Kidney capillary endothelial cell (primary cell): ENCODE measurements at places on chromosomes 6 and 20.

GRCh38 chr20:24519476-24519875 is 50.0 kb downstream of the SYNDIG1 start:
- no peak for DNase-seq

GRCh38 chr6:19638931-19639330 is 198.2 kb upstream of the ID4 start:
- no peak for DNase-seq

DNA sequence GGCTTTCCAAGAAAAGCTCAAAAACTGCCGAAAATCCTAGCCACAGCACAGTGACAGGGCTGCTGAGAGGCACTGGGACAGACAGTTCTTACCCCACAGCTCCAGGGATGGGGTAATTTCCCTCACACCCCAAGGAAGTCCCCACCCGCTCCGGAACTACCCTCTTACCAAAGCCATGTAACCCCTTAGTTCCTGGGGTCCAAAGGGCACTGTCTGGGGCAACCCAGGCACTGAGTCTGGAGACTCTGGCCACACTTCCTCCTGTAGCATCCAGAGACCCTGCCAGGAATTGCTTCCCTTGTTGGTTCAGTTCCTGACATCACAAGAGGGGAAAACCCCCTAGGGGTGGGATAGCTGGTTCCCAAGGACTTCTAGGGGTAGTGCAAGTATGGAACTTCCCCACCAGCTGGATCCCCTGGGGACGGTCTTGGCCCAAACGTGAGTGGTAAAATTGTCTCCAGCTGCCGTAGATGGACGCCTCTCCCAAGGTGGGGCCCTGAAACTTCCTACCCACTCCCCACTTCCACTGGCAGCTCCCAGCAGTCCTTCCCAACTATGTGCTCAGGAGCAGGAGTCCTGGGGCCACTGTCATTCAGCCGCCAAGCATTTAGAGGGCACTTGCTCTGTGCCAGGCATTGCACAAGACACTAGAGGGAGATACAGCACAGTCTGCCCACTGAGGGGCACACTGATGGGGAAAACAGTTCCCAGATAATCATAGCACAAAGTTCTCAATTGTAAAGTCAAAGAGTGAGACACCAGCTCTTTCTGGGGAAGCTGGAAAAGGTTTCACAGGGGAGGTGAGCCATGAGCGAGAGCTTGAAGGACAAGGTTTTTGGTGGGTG is 17.2 kb upstream of the HCK start:
- no peak for DNase-seq

- DNase-seq: no peak
Observed at GRCh38 chr6:15516923-15517560, 145.8 kb downstream of the DTNBP1 start.

DNA sequence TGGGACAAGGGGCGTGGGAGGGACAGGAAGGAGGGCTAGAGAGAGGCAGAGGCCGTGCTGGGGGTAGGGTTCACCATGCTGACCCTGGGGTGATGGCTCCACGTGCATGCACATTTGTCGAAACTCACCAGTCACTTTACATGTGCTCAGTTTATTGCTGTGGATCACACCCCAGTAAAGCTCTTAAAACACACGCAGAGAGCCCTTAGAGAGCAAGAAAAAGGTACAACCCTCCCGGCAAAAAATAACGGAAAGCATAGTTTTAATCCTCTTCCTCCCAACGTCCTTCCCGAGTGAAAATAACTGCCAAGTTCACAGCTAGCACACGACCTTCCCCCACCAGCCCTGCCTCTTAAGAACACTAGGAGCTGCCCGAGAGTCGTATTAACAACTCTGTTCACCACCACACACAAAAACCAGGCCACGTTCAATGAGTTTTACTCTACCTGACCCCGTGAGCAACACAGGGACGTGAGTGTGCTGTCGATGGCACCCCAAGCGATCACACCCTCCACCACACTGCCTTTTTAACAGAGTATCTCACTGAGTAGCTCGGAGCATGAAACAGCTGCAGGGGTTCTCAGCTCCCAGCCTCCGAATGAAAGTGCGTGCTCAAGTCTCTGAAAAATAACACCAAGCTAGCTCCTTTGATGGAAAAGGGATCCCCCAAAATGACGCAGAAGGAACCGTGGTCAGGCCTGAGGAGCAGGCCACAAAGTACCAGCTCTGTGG is 39.7 kb downstream of the TAF4 start:
- DNase-seq: peak; percentile 55

DNA sequence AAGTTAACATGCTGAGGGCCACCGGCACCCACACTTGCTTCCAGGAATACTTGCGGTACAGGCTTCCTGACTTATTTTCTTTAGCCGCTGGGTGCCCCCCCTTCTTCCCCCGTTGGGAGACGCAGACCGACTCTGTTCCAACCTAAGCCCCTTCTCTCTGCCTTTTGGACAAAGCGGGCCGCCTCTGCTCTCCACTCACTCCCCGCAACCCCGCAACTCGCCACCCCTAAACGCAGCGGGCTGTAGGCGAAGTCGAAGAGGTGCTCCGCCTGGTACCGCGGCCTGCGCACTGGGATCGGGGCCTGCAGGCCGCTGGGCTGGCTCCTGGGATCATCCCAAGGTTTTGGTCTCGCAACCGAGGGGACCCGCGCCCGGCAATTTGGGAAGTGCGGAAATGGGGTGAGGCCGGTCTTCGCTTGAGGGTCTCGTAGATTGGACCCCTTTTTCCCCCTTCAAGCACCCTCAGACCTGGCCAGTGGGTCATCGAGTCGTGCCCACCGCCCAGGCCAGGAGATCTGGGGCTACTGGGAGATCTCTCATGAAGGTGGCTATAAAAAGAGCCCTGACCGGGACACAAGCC is 4.7 kb upstream of the FOXF2 start:
- DNase-seq: no peak

DNA sequence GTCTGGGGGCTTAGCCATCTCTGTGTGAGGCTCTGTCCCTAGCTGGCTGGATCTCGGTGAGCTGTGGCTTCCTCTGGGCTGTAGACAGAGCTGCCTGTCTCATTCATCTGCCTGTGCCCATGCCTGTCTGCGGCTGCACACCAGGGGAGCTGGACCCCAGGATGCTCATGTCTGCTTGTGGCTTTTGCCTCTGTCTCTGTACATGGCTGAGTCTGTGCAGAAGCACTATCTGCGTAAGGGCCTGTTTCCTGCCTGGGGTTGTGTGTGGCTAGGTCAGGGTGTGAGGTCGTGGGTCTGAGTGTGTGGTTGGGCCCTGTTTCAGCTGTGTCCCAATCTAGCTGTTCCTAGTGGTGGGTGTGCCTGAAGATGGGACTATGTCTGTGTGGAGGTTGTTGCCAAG is 68.2 kb downstream of the CDH22 start:
- no peak for DNase-seq

DNA sequence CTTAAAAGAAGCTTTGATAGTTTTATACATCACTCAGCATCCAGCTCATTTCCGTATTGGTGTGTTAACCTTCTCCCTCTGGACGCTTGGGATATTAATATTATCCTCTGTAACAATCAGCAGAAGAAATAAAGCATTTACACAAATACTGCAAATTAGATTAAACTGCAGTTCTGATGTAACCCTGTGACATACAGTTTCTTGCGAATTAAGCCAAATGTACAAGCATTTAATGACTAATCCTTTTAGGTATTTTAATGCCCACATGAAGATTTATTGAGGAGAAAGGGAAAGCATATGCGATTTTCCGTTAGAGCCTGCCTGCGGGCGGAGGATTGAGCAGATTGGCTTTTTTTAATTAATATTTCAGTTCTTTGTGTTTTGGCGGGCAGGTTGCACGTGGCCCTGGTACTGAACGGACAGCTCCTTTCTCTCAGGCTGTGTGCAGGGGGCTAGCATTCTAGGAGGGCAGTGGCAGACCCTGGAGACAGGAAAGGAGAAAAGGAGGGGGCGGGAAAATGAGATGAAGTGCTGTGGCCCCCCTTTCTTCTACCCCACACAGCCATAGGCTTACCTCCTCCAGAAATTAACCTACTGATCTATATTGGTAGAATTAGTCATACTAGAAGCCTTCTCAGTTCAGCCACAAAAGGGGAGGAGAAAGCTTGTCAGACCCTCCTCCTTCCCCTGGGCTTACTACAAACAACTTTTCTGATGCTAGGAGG is 14.1 kb upstream of the TFAP2D start:
- no peak for DNase-seq

- no peak for DNase-seq
Observed at GRCh38 chr20:20864351-20865096, 152.1 kb upstream of the RALGAPA2 start.

- DNase-seq: peak; percentile 74
Observed at GRCh38 chr6:128491610-128492206, 28.7 kb downstream of the PTPRK start.

GRCh38 chr6:42935322-42935721 is 6.0 kb downstream of the CNPY3 start:
- no peak for DNase-seq

- DNase-seq: peak; percentile 31
Observed at GRCh38 chr6:7311917-7312615, 933 bp downstream of the SSR1 start.

DNA sequence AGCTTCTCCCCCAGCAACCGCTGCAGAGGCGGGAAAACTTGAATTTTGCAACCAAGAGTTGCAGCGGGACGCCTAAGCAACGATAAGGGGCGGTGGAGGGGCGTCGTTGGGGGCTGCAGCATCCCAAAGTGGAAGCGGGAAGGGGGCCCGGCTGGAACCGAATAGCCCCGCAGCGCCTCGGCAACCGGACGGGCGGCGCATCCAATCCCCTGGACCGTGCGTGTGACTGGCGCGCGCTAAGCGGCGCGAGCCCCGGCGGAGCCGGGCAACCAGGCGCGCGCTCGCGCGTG is 670 bp upstream of the PARD6B start:
- no peak for DNase-seq

DNA sequence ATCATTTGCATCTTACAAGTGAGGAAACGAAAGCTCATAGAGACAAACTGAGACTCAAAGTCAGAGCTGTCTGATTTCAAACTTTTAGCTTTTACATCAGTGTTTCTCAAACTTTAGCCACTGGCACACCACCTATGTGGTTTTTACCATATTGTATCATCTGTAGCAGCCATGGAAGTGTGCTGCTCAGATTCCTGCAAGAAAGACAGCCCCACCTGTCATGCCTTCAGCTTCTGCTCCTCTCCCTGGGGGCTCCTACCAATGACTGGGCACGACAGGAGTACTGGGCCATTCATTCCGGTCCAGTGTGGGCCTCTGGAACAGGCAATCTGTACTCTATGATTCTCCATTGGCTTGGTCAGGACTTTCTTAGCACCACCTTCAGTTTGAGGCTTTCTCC is 87.0 kb downstream of the BCAS1 start:
- DNase-seq: no peak

DNA sequence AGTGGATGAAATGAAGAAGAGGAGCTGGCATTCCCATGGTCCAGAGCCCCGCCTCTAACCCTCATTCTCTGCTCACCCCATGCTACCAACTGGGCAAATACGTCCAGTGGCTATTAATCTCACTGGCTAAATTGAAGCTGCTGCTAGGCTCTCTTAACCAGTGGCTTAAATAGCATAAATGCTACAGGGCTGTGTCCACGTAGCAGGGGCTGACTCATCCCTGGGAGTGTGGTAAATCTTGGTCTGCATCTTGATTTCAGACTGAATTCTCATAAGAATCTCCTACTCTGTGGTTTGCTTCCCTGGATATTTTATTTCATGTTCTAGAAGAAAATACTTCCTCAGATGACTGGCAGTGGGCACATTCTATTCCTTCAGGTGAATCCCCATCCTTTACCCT is 193.1 kb upstream of the ARG1 start:
- no peak for DNase-seq

DNA sequence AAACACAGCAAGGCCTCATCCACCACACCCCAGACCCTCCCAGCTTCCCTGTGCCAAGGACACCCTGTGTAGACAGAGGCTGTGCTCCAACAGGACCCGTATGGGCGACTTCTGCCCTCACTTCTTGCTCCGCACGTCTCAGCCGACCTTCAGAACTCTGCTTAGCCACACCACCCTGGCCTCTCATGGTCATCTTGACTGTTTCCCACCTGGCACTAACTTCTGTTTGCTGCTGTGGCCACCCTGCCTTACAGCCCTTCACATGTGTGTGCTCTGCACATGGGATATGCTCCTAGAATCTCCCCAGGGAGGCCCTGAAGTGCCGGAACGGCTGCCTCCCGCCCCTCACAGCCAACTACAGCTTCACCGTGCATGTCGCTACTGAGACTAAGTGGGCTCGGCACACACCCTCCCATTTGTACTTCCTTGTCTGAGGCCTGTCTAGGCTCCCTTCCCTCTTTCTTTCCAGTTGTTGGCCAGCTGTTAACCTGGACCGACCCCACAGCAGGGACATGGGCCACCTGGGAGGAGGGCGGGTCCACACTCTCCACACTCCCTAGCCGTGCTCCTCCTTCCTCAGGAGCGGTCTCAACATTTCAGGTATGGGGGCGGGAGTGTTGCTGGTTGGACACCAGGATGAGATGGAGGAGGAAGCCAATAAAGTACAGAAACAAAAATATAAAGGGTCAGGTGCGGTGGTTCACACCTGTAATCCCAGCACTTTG is 69.6 kb downstream of the PYGB start:
- DNase-seq: no peak

DNA sequence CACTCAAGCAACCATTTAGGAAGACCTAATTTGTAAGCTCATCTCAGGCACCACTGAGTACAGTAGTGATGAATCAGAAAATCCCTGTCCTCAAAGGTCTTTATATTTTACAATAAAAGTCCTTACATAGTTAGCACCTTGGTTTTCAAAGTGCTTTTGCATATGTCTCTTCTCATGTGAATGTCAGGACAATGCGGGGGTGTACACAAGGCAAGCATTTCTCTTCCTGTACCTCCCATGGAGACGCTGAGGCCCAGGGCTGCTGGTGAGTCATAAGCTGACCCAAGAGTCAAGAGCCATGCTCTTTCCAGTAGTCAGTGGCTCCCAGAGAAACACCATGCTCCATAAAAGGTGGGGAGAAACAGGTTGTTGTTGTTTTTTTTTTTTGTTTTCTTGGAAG is 174.0 kb downstream of the GJA10 start:
- DNase-seq: peak; percentile 88

GRCh38 chr6:41463062-41463930 is 82.9 kb upstream of the FOXP4 start:
- DNase-seq: peak; percentile 56

GRCh38 chr6:107822176-107823046 is 1.7 kb downstream of the SCML4 start:
- no peak for DNase-seq

DNA sequence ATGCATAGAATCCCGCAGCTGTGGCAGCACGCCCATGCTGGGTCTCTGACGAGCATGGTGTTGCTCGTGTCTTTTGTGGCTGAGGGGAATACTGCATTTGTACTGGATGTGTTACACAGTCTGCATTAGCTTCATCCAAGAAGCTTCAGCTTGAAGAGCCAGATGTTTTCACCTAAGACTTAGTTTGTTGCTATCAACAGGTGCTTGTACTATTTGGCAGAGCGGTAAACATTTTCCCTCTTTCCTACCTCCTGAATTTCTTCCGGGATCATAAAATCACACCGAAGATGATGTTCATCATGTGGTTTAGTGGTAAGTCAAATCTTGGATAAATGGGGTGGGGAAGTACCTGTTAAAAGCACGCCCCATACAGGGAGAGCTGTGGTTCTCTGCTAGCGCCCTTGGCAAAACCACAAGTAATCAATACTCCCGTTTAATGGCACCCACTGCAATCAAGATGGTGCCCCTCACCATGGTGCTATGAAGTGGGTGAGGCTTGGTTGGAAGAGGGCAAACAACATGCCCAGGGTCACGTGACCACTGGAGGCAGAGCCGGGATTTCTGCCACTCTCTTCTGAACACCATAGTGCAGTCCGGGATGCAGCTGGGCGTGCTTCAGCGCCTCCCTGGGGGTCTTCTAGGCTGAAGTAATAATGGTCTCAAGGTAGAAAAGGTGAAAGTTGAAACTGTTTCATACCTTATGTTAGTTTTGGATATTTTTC is 34.4 kb downstream of the SPATA2 start:
- no peak for DNase-seq

GRCh38 chr6:122620428-122620827 is 10.2 kb downstream of the PKIB start:
- no peak for DNase-seq
